Stimulated activated CD4-positive, alpha-beta T cell treated with anti-CD3 and anti-CD28 coated beads, Interleukin-1b, Interleukin-23, amount 100 ng/mL, for 1 hour (primary cell): ENCODE measurements at places on chromosomes 13 and 19.

GRCh38 chr19:10069046-10069445 lies 17.1 kb upstream of the SHFL start:
- DNase-seq: no peak

DNA sequence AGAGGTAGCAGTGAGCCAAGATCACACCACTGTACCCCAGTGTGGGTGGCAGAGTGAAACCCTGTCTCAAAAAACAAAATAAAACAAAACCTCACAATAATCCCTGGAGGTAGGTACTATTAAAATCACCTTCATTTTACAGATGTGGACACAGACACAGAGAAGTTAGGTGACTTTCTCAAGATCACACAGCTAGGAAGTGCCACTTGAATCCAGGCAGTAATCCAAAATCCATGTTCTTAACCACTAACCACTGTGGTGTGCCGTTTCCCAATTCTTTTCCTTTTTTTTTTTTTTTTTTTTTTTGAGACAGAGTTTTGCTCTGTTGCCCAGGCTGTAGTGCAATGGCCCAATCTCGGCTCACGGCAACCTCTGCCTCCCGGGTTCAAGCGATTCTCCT lies 9.0 kb downstream of the PPP1R14A start:
- DNase-seq: no peak

- no peak for DNase-seq
These were observed 16.2 kb upstream of the NFIC start for GRCh38 chr19:3350014-3350663.

DNA sequence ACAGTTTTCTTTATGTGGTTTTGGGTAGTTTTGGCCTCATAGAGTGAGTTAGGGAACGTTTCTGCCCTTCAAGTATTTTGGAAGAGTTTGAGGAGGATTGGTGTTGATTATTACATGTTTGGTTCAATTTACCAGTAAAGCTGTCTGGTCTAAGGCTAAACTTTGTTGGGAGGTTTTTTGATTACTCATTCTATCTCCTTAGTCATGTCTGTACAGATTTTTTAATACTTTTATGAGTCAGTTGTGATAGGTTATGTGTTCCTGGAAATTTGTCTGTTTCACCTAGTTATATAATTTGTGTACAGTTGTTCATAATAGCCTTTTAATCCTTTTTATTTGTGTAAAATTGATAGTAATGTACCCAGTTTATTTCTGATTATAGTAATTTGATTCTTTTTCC lies 20.4 kb downstream of the RNF17 start:
- no peak for DNase-seq

GRCh38 chr19:38304866-38305429 lies 897 bp downstream of the C19orf33 start:
- no peak for DNase-seq
